ENCODE measurements at places on chromosomes 4 and X.
A peak's percentile ranks its signal among the peaks of the same experiment; 100 is the strongest.

DNA sequence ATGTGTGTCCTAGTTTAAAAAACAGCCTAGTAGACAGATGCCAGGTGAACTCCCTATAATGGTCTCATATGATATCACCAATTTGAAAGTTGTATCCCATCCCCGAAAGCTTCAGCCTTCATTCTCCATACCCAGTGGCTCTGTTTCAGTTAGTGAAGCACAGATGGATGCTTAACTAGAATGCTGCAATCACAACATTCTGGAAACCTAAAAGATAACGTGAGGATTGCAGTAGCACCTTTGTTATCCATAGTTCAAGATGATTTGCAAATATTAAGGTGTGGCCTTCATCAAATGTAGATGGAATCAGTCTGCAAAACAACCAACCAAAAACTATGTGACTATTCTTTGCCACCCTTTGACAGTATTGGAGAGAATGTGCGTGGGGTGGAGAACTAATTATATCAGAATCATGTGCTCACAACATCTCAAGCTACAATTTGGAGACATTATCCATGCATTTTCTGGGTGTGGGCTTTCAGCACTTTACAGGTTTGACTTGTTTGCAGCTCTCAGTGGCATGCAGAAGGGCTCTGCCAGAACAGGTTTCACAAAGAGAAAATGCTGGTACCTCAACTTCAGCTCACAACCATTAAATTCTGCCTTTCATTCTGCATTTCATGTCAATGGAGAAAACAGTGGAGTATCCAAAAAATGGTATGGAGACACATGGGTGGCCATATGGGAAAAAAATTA, 18.3 kb upstream of the PPID start:
- no peak for DNase-seq

GRCh38 chr4:102180046-102180445, 165.2 kb downstream of the SLC39A8 start:
- DNase-seq, result no peak

- peak; percentile 38 for DNase-seq
Observed at GRCh38 chrX:16711893-16712547, 449 bp downstream of the CTPS2 start.

DNA sequence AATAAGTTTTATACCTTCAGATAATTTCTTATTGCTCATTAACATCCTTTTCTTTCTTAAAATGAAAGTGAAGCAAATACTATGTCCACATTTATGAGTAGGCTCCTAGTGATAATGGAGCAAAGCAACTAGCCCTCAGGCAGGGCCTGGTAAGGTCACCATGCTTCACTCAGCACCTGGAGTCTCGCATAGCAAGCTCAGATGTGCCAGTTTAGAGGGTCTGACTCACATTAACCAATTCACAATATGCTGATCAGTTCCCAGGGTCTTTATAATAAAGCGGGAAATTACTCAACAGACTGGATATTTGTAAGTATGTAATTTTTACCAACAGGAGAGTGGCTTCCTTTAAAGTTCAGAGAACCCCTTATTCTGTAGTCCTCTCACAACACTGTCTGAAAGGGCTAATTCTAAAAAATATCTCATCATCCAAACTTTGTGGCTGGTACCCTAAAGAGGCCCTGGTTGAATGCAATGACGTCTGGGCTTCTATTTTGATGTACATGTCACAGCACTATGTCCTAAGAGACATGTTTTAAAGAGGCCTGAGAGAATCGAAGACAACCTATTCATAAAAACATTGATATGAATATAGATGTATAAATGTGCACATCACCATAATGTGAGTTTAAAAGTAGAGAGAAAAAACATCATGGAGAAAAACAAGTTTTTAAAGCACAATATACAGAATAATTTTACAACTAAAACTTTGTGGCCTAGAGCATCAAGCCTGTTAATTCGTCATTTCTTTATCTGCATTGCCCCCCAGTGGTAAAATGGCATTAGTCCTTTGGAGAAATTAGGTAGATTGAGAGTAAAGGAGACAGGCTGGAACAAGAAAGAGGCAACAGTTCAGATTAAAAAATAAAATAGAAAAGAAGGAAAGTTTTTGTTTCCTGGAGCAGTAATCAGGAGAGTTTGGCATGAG, 44.3 kb downstream of the IL21 start:
- DNase-seq, result no peak

DNA sequence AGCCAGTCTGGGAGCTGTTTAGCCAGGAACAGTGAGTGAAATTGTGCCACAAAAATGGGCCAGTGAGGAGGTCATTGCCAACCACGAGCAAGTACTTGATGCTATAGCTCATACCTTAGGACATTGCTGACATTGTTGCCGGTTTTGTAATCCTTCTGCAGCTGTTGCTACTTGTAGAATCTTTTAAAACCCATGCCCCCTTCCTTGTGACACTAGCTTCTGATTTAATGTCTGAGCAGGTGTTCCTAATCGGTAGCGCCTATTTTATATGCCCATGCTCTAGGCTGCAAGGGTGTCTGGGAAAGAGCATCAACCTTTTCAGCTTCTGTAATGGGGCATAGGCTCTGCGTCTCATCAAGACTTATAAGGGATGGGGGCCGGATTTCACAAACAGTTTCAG, 2.6 kb downstream of the POLA1 start:
- DNase-seq, result no peak

GRCh38 chrX:70434914-70435586, 9.6 kb upstream of the DLG3 start:
- DNase-seq, result no peak

DNA sequence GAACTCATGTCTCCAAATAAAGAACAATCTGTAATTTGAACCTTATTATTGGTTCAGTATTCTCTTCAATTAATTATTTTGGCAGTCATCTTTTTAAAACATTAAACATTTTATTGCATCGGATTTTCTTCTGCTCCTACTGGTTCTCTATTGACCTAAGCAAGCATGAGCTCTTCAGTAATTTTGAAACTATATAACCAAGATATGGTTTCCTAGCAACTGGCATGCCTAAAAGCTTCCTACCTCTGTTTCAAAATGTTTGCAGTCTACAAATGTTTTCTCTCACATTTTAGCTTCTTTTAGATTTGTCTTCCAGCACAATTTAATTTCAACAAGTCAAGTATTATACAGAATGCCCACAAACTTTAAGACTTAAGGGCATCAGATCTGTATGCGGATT, 371.3 kb downstream of the GPM6A start:
- no peak for DNase-seq

DNA sequence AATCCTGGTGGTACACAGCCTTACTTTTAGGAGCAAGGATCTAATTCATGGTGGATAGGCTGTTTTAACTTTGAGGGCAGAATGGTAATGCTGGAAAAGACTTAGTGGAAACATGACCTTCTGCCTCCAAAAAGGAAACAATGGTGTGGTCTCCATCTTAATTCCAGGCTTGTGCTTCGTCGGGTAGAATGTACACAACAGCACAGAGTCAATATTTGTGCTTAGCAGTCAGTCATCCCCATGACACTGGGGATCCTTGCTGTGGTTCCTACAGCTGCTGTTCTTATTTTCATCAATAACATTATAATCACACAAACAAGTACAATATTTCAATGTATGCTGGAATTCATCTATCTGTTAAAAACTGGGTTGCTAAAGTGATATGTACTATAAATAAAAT, 104.4 kb downstream of the HHIP start:
- DNase-seq, result no peak

- DNase-seq, result no peak
Observed at GRCh38 chr4:7772711-7773385, 166.8 kb downstream of the AFAP1 start.

- no peak for DNase-seq
Observed at GRCh38 chr4:142408003-142408441, 438.1 kb downstream of the INPP4B start.

DNA sequence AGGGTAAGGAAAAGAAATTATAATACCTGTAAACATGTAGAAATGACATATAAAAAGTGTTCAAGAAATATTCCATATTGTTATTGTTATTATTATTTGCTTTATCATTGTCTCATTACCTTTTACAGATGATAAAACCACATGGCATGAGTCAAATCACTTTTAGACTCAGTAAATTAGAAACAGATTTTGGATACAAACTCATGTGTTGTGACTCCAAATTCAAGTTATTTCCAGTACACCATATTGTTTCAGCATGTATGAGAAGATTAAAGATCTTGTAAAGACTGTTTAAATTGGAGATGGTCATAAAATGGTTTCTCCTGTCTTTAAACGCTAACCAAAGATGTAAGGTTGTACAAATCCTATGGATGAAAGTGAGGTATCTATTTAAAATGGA, 18.1 kb downstream of the PPP1R2C start:
- DNase-seq, result no peak

- DNase-seq, result no peak
Observed at GRCh38 chr4:186487726-186488125, 67.6 kb downstream of the MTNR1A start.

- no peak for DNase-seq
Observed at GRCh38 chr4:10421344-10422055, 35.7 kb downstream of the ZNF518B start.

GRCh38 chrX:41912923-41913322, 10.4 kb downstream of the CASK start:
- DNase-seq, result no peak

- DNase-seq, result no peak
Observed at GRCh38 chr4:76694056-76694455, 203.9 kb downstream of the SOWAHB start.

GRCh38 chr4:48781968-48782367, 1.9 kb upstream of the FRYL start:
- no peak for DNase-seq

DNA sequence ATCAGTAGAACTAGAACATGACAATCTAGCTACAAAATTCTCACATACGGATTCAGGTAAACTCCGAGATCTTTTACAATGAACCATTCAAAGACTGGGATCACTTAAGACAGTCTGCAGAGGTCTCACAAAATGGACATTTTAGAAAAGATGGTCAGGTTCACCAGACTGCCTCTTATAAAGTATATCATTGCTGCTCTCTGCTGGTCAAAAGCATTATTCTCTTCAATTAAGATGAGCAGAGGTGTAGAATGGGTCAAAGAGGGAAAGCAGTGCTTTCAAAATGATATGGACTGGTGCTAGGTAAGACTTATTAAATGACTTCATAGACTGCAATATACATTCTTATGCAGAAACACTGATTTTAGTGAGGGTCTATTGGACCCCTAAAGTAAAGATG, 434.7 kb downstream of the PACRGL start:
- no peak for DNase-seq

DNA sequence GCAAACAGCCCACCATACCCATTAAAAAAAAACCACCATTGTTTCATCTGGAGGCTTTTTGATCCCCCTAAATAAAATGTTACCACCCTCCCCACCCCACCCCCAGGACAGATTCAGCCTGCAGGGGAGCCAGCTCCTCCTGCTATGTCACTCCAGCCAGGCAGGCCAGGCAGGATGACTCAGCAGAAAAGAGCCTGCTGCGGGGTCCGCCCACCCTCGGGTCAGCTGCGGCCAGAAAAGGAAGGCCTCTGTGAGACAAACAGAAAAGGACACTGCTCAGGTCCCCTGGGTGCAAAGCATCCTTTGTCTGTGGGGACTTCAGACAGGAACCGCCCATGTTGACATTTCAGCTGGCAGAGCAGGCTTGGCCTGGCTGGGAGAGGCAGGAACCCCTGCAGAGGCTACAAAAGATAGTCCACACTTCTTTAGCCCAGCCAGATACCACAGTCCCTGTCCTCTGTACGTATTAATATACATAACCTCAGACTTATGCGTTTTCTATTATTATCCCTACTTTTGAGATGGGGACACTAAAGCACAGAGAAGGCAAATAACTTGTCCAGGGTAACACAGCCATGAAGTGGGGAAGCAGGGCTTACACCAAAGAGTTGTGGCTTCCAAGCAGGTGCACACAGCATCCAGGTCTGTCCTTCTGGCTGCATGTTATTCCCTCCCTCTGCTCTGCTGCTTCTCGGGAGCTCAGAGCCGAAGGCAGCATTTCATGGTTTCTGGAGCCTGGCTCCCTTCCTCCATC, 147.7 kb downstream of the CPEB2 start:
- DNase-seq, result peak; percentile 23

GRCh38 chrX:23784470-23785331, 1.7 kb downstream of the SAT1 start:
- no peak for DNase-seq

GRCh38 chr4:69760455-69760854, at the start of gene SULT1B1:
SULT1B1 (minus strand) TSS chr4:69760620; CDS start chr4:69755217, 5,403 bp downstream.
- DNase-seq, result no peak

GRCh38 chrX:47160781-47161180, 15.8 kb downstream of the RBM10 start:
- DNase-seq, result no peak

DNA sequence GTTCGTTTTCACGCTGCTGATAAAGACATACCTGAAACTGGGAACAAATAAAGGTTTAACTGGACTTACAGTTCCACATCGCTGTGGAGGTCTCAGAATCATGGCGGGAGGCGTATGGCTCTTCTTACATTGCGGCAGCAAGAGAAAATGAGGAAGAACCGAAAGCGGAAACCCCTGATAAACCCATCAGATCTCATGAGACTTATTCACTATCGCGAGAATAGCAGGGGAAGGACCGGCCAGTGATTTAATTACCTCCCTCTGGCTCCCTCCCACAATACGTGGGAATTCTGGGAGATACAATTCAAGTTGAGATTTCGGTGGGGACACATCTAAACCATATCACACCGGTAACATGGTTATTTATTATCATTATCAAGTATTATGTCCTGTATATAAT, 2204.5 kb downstream of the ARAP2 start:
- DNase-seq, result no peak

DNA sequence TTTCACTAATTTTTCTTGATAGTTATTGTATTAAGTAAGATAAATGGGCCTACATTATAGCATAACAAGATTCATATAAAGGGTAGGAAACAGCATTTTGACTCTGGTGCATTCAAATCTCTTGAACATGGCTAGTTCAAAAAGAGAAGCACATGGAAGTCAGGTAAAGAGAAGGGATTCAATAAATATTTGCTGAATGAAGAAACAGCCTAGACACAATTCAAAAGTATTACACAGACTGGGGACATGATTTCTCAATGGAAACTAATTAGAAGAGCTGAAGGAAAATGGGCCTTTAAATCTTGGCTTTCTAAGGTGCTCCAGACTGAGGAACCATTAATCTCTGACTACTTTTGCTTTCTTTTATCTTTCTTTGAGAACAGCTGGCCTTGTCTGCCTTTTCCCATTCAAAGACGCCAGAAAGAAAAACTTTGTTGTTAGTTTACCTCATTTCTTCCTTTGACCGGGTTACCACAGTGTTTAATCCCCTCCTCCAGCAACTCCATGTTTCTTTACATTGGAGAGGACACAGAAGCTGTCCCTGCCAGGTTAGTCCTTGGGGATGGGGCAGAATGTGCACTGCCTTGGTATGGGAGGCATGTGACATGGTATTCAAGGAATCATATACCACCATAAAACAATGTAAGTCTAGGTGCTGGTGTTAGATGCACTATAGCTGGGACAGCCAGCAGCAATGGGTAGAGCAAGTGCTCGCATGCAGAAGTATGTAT, 264.2 kb downstream of the CAMK2D start:
- no peak for DNase-seq

GRCh38 chr4:144589512-144589911, 56.4 kb upstream of the HHIP start:
- no peak for DNase-seq

DNA sequence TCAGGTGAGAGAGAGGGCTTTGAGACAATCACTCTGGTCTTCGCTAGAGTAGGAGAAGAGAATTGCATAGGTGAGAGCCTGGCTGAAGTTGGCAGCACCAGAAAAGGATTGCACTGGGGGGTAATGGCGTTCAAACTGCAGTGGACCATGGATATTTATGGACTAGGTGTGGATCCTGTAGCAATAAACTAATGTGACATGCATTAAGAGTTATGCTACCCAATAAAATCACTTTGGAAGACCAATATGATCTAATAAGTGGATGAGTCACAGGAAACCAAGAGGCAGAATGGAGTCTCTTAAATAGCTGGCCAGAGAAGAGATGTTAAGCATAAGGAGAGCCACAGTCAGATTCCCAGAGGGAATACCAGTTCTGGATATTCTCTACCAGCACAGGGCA, 259.8 kb downstream of the FBXO8 start:
- DNase-seq, result no peak
